ENCODE measurements at places on chromosomes 1 and 21.
A peak's percentile ranks its signal among the peaks of the same experiment; 100 is the strongest.

DNA sequence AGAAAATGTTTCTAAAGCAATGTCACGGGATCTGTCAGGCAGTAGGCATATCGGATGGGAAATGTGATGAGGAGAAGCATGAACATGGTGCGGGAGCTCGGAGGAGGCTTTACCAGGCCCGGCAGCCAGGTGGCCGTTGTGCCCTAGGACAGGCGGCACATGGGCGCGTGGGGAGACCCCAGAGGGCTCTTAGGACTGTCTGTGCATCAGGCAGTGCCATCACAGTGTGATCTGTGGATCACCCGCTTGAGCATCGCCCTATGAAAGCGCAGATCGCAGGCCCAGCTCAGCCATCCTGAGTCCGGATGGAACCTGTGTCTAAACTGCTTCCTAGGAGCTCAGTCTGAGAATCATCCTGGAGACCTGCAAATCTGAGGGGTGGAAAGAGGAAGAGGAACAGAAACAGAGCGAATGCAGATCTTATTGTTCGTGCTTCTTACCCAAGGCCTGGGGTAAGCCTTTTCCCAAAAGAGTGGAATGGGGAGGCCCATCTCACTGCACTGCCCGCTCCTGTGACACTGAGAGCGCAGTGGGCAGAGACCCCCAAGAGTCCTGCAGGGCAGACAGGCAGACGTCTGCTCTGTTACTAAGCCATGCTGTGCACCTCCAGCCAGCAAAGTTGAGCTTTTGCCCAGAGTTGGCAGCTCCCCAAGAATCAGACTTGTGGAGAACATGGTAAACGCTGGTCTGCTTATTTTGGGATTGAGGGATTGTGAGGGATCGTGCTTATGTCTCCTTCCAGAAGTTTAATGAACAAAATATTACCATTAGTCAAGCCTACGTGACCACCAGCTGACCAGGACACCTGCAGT lies 251.0 kb downstream of the RHOU start:
- no peak for DNase-seq

GRCh38 chr1:52152572-52152971 lies 10.7 kb downstream of the ZFYVE9 start:
- DNase-seq: no peak

DNA sequence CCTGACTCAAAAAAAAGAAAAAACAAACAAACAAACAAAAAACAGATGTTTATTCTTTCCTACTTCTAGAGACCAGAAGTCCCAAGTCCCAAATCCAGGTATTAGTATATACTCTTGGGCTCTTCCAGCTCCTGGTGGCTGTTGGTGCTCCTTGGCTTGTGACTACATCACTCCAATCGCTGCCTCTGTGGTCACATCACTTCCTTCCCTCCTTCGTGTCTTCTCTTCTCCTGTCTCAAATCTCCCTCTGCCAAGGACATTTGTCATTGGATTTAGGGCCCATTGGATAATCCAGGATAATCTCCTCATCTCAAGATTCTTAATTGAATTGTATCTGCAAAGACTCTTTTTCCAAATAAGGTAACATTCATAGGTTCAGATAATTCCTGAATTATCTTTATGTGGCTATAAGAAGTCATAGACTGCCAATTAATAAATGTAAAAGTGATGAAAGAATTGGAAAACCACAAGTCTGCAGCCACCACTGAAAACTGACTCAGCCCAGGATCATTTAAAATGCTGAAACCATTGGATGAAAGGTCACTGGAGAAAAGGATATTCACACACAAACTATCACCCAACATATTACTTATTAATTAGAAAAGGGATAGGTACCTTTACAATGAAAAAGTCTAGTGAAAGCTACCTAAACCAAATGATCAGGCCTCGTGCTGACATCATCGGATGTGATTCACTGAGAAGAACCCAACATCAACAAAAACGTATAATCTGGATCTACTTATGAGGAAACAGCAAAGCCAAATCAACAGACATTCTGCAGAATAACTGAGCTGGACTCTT lies 67.1 kb downstream of the ZNF281 start:
- DNase-seq: peak; percentile 91

DNA sequence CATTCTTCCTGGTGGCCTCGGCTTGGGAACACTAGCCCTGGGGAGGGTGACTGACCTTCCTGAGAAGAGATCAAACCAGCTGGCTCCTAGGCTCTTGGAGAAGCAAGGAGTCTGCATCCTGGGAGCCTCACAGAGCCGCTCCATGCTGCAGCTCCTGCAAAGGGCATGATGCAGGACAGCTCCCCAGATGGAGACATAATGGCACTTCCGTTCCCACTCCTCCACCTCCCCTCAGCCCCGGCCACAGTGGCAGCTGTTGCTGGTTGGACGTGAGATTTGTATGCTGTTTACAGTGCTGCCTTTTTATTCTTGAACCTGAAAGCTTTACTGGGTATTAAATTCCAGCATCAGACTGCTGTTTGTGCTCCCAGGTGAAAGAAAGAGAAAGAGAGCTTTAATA lies 83.7 kb upstream of the CTTNBP2NL start:
- no peak for DNase-seq

- peak; percentile 30 for DNase-seq
Measured at GRCh38 chr1:157691285-157691920, 9.2 kb downstream of the FCRL3 start.

DNA sequence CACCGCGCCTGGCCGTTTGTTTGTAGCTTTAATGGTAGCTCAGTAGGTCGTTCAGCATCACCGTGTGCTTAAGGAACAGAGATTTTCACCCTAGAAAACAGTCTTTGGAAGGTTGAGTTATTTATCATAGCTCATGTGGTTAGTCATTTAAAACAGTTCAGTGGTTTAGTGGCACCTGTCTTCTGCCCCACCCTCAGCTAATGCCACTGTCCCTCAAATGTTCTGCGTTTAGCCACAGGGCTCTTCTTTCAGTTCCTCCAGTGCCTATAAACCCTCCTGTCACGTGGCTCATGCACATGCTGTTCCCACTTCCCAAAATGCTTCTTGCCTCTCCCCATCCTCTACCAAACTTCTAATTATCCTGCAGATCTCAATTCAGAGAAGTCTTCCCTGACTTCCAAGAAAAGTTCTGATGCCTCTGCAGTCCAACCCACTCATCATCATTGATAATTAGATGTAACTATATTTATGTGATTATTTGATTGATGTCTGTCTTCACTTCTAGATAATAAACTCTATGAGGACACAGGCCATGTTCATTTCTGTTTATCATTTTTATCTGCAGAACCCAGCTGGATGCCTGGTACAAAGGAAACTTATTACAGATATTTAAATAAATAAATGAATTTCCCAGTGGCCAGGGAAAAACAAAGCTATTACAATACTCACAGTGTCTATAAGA lies 14.4 kb upstream of the DIPK1A start:
- DNase-seq: no peak
